Fibroblast of skin of right quadriceps (primary cell): ENCODE measurements at places on chromosomes 16 and 17.

- no peak for DNase-seq
These were observed 42.9 kb upstream of the IRF8 start for GRCh38 chr16:85856079-85856478.

DNA sequence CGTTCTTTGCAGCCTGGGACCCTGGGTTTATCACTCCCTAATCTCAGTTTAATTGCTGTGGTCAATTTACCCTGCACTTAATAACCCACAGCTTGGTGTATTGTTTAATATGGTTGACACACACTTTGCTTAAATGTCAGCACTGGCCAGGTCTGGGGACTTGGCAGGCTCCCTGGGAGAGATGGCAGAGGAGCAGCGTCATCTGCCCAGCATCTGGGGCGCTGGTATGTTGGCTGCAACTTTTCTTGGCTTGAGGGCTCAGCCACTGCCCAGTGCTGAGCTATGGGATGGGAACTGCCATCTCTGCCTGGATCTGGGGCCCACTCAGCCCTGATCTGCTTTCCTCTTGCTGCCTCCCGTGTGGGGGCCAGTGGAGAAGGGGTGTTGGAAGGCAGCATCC lies 115.7 kb upstream of the IRX3 start:
- peak; percentile 23 for DNase-seq

- DNase-seq: no peak
These were observed 24.5 kb upstream of the MAPT start for GRCh38 chr17:45869676-45870341.

DNA sequence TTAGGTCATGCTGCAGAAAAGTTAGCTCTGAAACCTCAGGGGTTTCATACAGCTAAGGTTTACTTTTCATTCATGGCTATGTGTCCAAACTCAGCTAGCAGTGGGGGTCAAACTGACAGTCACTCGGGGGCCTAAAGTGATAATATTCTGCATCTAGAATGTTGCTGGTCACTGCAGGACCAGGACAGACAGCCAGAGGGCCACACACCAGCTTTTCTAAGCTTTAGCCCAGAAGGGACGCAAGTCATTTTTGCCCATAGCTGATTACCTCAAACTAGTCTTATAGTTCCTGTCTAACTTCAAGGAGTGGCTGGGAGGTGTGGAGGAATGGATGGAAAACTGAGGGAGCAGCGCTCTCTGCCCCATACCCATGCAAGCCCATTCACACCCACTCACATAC lies 163.0 kb upstream of the NLRP1 start:
- DNase-seq: no peak

- no peak for DNase-seq
These were observed 25.9 kb downstream of the NKD1 start for GRCh38 chr16:50573947-50574744.

- no peak for DNase-seq
These were observed 2.6 kb downstream of the GLIS2 start for GRCh38 chr16:4318451-4318910.

- DNase-seq: no peak
These were observed 15.6 kb downstream of the RFWD3 start for GRCh38 chr16:74650966-74651567.

DNA sequence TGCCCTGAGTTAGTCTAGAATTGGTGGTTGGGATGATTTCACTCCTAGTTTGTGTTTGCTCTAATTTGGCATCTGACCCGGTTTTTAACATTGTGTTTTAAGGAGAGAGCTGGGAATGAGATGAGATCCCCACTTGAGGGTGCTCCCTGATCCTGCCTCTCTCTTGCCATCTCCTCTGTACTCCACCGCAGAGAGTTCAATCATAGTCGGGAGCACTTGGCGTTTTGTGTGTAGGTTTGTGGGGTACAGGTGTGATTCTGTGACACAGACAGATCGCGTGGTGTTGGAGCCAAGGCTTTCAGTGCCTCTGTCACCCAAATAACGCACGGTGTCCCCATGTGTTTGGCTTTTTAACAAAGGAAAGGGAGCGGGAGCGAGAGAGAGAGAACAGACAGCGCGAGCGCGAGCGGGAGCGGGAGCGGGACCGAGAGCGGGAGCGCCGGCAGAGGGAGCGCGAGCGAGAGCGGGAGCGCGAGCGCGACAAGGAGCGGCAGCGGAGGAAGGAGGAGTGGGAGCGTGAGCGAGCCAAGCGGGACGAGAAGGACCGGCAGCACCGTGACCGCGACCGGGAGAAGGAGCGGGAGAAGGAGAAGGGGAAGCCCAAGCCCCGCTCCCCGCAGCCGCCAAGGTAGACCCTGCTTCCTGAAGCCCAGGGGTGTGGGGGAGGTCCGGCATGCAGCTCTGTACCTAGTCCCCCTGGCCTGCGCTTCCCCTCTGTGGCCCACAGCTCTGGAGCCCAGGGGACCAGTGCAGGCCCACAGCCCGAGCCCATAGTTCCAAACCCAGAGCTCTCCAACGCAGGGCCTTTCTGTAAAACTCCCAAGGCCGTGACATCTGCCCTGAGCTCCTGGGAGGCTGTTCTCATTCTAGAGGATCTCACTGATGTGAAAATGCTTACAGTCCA lies 27.2 kb upstream of the IL17C start:
- DNase-seq: no peak

GRCh38 chr16:25542306-25542705 lies 149.5 kb upstream of the HS3ST4 start:
- no peak for DNase-seq
